Activated CD4-positive, alpha-beta T cell treated with anti-CD3 and anti-CD28 coated beads for 4 hours (primary cell): ENCODE measurements at places on chromosomes 5 and 9.

DNA sequence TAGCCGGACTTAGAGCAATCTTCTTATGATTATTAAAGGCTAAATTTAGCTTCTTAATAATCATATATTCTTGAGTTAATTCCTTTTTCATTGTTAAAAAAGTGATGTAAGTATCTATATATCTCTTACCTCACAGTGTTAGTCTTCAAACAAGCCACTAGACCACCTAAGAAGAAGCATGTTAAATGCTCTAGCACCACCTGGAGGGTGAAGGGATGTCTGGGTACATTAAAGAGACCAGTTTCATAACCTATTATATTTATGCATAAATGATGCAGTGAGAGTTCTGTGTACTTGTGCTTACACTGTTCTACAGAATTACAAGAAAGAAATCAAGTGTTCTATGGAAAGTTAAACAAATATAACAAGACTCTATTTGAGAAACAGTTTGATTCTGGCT is 55.9 kb upstream of the SLCO6A1 start:
- no peak for DNase-seq

DNA sequence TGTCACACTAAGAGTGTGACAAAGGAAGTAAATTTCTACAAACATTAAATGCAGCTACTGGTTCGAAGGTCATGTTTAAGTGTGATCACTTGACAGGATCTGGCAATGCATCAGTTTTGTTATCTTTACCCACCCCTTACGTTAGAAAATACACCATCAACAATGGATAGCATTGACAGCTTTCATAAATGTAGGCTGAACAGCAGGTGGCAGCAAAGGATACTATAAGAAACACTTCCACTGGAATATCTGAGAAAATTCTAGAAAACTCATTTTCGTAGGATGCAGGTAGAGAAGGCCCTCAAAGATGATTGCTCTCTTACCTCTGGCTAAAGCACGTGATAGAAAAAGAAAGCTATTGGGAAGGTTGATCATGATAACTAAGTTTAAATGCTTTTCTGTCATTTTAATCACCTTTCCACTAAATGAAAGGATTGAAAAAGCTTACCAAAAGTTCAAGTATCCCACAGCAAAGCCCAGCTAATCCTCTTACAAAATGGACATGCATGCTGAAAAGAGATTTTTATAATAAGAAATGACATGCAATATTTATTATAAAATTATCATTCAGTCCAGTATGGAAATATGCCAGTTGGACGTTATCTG is 292.5 kb downstream of the PARP8 start:
- no peak for DNase-seq

- no peak for DNase-seq
These were observed 143.6 kb downstream of the CDH9 start for GRCh38 chr5:26894719-26895263.

DNA sequence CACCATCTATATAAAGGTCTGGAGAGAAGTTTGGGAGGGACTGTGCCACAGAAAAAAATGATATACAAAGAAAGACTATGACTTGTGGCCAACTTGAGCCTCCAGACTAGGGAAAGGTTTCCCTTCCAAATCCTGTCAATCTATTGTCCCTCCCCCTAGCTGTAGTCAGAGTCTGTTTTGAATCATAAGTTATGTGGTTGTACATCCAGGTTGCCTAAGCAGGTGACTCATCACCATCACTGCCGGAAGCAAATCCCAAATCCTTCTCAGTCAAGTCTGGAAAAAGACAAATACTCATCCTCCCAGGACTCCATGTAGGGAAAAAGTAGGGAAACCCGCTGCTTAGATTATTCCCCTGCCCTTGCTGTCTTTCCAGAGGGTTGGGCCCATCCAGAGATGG is 235.7 kb downstream of the CDK5RAP2 start:
- no peak for DNase-seq

DNA sequence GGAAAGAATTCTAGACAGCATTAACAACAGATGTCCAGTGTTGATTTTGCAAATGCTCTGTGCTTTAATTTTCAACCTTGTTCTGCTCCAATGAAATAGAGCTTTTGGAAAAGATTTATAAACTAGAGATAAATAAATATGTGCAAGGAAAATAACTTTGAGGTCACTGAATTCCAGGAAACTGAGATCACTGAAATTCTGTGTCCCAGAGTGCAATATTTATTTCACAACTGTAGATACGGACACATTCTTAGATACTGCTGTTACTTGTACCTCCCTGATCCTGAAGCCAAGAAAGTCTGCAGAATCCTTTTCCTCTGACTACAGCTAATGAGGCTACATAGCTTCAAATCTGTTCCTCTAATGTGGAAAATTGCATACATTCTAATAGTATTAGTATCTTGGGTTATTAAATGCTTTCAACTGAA is 222.9 kb downstream of the DOCK8 start:
- DNase-seq, result no peak

GRCh38 chr5:97377582-97377981 is 194.5 kb upstream of the RIOK2 start:
- DNase-seq, result no peak

- DNase-seq, result no peak
These were observed 56.6 kb downstream of the CFAP90 start for GRCh38 chr5:7794311-7794710.

DNA sequence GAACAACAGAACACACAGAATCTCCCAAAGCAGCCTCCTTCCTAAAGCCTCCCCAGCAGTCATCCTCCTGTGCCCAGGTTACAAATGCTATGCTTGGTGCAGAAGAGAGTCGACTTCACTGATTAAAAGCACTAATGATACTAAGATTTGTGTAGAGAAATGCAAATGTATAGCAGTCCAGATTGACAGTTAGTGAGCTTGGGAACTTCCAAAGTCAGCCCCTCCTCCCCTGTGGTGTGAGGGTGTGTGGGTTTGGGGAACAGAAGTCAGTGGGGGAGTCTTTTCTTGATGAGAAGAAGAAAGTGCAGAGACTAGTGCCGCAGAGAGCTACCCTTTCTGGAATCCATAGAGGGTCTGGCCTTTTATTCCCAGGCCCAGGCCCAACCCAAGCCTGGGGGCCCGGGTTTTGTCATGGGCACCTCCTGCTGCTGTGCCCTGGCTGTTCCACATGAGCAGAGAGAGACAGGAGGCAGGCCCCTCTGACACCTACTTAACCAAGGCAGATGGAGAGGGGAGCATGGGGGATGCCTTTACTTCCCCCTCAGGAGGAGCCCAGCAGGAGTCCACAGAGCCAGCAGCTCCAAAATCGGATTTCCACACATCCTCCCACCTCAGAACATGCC is 173.3 kb downstream of the DENND1A start:
- no peak for DNase-seq

- no peak for DNase-seq
These were observed 9.7 kb downstream of the SERINC5 start for GRCh38 chr5:80246001-80246758.
